Activated CD8-positive, alpha-beta memory T cell treated with anti-CD3 and anti-CD28 coated beads for 48 hours (primary cell): ENCODE measurements at places on chromosomes 7 and 10.

GRCh38 chr7:32611201-32612099, 116.2 kb downstream of the AVL9 start:
- no peak for DNase-seq

- DNase-seq: no peak
Observed at GRCh38 chr7:112001091-112001826, 204.9 kb downstream of the DOCK4 start.

DNA sequence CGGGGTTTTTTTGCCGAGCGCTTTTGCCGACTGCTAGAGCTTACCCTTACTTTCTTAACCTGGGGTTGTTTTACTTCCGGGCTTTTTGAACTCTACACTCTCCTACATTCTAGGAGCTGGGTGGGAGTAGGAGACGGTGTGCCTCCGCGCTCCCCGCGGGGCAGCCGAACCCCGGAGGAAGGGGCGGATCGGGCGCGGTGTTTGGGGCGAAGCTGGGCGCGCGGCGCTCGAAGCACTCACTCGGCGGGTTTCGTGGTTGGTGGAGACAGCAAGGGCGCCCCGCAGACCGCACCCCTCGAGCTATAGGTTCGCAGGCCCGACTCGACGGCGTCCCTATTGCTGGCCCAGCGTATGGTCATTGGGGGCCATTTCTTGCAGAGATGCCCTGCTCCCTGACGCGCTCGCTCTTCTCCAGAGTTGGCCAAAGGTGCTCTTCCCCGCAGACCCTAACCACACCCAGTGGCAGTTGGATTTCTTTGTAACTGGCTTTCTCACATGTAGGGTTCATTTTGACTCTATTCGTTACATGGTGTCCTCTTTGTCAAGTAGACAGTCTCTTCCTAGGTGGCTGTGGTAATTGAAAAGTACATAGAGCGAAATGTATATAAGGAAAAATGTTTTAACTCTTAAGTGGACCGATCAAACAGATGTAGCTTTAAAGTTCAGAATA, 364 bp downstream of the ZNF518A start:
- DNase-seq: peak; percentile 74

DNA sequence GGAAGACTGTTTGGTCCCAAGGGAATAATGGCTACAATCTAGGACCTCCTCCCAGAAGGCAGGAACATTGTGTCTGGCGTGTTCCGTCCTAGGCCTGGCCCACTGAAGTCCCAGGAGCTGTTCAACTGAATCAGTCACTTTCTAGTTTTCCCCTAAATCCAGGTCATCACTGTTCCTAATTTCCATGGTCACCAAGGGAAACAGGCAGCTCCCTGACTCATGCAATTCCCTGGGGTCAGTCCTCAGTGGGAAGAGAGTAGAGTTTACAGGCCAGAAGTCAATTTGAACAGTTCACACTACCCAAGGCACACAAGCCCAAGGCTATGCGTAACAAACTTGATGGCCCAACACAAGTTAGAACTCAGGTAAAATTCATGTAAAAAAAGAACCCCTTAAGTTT, 44.0 kb downstream of the CREB3L2 start:
- DNase-seq: no peak

DNA sequence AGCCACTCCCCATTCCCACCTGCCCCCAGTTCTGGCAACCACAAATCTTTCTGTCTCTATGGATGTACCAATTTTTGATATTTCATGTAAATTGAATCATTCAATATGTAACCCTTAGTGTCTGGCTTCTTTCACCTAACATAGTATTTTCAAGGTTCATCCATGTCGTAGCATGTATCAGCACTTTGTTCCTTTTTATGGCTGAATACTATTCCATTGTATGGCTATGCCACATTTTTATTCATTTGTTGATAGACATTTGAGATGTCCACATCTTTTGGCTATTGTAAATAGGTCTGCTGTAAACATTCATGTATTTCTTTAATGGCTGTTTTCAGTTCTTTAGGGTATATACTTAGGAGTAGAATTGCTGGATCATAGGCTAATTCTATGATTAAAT, 270.5 kb downstream of the FGFR2 start:
- DNase-seq: no peak

DNA sequence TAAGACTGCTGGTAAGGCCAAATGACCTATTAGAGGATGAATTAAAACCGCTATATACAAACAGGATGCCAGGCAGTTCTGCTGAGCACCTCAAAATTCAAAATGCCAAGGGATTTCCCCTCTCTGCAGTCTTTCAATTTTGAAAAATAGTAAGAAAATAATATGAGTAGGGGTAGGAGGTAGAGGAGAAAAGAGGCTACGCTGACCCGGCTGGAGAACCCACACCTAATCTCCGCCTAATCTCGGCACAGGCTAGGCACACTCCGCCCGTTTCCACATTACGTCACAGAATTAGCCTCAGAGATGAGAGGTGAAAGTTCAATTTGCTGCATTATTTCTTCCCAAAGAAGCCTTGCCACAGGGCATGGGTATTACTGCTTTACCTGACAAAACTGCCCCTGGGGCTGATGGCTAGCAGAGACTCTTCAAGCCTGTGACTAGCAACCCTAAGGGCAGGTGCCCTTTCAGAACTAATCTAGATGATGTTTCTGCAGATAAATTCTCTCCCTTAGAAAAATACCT, 21.3 kb upstream of the SPOCK2 start:
- DNase-seq: no peak

GRCh38 chr7:157077021-157077420, 61.7 kb upstream of the UBE3C start:
- DNase-seq: no peak

GRCh38 chr7:101924171-101924570, 106.7 kb downstream of the CUX1 start:
- no peak for DNase-seq

DNA sequence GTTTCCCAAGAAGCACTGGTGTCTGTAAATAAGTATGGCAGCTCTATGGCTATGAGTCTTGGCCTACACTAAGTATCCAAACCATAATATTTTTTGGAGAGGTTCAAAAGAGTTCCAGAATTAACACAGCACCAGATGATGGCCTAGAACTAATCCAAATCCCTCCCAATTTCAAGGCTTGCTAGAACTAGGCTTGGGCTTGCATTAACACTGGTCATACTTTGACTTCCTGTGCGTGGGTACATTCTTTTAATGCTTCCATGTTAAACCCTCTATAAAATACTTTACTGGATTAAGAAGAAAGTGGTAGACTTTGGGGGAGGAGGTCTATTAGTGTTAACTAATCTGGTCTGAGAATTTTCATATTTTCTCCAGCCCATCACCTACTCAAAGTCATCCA, 3.1 kb downstream of the AASS start:
- DNase-seq: no peak

GRCh38 chr10:3923033-3923432, 138.0 kb upstream of the KLF6 start:
- no peak for DNase-seq

DNA sequence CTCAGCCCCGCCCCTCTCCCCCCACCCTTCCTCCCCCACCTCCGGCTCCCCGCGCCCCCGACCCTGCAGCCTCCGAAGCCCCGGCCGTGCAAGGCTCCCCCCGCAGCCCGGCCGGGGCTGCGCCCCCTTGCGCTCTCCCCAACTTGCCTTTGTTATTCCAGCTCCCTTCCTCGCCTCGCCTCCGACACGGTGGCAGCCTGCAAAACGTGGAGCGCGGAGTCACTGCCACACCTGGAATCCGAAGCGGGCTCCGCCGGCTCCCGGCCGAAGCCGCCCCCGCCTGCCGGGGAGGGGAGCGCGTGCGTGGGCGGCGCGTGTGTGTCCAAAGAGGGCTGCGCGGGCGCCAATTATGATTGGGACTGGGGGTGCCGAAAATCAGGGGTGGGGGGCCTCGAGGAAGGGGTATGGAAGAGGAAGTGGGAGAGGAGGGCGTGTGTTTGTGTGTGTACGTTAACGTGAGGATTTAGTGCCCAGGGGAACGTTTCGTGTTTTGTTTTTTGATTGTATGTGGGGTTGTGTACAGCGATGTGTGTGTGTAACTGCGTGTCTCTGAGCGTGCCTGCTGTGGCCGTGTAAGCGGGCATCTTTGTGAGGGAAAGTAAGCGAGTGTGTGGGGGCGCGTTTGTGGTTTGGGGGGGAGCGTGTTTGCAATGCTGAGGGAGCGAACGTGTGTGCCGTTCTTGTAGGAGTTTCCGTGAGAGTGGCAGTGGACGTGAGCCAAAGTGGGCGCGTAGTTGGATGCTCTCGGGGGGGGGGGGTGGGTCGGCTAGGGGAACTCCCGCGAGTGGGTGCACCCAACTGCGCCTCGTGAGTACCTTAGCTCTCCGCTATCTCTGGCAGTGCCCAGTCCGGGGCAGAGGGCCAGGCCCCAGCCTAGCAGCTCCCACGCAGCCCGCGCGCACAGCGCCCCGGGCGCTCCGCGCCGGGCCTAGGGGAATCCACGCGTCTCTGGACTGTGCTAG, 1.2 kb upstream of the ZMIZ1 start:
- peak; percentile 53 for DNase-seq

DNA sequence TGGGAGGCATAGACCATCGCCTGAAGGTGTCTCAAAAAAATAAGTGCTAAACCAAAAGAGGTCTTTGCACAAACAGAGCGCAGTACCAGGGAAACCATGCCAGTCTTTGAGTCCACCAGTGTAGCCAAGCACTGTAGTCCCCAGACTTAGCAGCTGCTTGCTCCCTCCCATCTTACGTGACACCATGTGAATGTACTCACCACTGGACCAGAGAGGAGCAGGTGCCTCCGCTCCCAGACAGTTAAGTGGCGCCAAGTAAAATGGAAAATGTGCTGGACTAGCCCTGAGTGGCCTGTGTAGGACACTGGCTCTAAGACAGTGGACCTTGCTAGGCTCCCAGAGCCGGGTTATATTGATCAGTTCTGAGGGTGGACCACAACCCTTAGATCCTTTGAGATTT, 47.7 kb upstream of the PLEKHA1 start:
- DNase-seq: no peak

DNA sequence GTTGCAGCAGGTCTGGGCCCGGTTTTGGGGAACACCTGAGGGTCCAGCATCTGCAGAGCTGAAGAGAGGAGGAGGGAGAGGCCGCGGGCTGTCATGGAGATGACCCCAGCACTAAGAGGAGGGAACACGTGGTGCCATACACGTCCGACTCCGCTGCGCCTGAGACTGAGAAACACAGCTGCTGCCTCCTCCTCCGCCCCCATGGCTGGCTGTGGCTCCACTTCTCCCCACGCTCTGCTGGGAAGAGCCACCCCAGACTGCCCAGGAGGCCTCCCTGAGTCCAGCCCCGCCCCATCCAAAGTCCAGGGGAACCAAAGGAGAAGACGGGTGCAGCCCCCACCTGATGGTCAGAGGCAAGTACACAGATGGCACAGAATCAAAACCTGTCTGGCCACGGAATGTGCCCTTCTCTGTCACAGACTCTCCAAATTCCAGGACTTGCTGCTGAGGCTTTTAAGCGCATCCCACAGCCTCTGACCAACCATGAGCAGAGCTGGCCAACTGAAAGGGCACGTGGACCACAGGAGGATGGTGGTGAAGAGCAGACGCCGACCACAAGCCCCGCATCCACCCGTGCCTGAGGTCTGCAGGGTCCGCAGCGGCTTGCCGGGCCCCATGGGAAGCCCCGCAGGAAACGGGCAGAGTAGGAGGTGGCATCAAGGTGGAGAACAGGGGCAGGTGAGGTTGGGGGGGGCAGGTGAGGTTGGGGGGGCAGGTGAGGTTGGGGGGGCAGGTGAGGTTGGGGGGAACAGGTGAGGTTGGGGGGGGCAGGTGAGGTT, 24.0 kb downstream of the STK32C start:
- no peak for DNase-seq

GRCh38 chr7:100510437-100511239, 26.9 kb downstream of the NYAP1 start:
- DNase-seq: no peak

GRCh38 chr10:70775679-70776454, 9.3 kb downstream of the TBATA start:
- DNase-seq: no peak

- DNase-seq: no peak
Observed at GRCh38 chr7:35721288-35721687, 26.4 kb upstream of the HERPUD2 start.

DNA sequence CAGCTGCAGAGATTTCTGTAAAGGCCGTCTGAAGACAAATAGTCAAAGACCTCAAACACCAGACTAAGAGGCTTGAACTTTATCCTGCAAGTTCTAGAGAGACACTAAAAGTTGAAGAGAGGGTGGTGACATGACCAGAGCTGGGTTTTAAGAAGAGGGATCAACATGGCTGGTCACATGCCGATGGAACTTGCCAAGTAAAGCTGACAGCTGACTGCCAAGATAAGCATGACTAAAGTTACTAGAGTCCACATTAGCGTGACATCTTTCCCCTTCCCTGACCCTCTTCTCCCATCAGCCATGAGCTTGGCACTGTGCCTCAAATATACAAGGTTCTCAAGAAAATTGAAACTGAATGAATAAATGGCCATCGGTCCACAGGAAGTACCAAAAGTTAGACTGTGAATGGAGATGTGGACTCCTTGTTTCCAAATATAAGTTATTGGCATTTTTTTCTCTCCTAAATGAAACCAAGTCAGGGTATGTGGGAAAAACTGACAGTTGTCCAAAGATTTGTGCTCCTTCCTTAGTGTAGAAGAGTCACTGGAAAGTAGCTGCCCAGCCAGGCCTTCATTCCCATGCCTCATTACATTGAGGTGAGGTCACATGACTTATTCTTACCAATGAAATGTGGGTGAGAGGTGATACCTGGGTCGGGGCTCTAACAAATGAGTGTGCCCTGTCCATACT, 24.5 kb downstream of the XPNPEP1 start:
- no peak for DNase-seq

DNA sequence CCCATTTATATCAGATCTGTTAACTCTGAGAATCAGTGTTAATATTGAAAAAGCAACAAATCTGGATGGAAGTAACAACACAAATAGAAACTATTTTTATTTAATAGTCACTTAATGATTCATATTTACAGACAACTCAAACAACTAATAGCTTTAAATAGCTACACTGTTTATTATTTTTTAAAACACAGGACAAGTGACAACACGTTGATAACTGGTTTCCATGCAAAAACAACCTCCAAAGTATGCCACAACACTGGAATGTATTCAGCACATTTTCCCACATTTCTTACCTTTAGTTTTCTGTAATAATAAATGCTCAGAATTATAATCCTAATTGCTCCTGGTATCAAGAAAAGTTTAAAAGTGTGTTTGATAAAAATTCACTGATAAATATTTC, 4.0 kb downstream of the SNX13 start:
- DNase-seq: no peak

DNA sequence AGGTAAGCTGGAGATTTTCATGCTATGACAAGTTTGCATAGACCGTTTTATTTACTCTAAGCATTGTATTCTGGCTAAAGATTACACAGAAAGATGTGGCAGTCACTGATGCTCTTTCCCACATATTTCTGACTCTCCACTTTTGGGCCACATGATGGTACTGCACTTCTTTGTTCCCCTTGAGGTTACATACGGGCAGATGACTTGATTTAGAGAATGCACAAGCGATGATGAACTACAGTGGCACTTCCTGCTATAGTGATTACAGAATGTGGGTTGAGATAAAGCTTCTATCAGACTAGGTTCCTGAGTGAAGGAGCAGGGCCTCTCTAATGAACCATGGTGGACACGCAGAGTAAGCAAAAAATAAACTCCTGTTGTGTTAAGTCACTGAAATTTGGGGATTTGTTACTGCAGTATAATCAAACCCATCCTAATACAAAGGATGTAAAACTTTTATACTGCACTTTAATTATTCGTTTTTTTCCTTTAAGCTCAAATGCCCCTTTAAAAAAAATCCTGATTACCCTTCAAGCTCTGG, 177.9 kb downstream of the TAX1BP1 start:
- no peak for DNase-seq
